ENCODE measurements at places on chromosomes 7 and 10.

- DNase-seq: no peak
Measured at GRCh38 chr7:104093127-104093526, 103.7 kb upstream of the RELN start.

DNA sequence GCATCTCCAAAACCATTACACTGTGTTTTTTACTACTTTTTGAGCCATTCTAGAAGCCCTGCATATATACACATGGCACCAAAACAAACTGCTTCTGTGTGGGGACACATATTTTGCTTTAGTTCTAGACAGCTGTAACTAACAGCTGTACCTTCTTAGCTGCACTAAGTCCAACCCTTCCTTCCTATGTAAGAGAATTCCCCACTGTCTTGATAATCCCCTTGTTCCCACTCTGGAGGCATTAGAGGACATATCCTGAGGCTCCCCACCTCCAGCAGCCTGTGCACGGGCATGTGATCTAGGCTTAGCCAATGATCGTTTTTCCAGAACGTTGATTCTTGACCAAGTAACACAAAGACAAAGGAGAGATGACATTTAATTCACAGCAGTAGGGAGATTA is 13.3 kb upstream of the CDK13 start:
- no peak for DNase-seq

- DNase-seq: no peak
Measured at GRCh38 chr10:121921238-121921931, 6.4 kb downstream of the ATE1 start.

GRCh38 chr10:5959581-5960069 is 17.7 kb downstream of the IL15RA start:
- DNase-seq: no peak

DNA sequence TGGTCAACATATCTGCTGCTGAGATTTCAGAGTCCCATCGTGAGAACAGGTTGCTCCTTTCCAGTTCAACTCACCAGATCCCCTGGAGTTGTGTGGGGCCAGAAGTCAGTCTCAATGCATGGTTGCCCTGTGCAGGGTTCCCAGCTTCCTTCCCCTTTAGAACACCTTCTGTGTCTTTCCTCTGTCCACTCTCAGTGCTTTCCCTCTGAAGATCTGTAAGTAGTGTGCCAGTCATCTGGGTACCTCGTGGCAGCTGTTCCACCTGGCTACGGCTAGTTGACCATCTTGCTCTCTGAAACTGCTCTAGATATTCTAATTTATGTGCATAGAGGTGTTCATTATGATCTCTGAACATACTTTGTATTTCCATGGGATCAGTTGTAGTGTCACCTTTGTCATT is 36.1 kb upstream of the PRSS37 start:
- DNase-seq: no peak
